ENCODE measurements at places on chromosomes 12 and 14.

DNA sequence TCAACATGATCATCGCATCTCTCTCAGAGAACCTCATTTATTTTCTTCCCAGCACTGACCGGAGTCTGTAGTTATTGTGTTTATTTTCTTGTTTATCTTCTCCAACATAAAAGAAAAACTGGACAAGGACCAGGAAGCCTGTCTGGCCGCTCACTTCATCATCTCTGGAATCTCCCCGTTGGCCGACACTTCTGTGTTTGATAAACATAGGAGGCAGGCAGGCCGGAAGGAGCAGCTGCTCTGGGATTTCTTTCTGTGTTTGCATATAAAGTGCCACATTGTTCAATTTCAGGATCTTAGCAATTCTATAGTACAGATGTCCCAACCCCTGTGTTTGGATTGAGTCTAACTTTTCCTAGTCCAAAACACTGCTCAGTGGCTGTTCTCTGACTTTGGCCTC is 53.3 kb downstream of the ACACB start:
- DNase-seq, result no peak

DNA sequence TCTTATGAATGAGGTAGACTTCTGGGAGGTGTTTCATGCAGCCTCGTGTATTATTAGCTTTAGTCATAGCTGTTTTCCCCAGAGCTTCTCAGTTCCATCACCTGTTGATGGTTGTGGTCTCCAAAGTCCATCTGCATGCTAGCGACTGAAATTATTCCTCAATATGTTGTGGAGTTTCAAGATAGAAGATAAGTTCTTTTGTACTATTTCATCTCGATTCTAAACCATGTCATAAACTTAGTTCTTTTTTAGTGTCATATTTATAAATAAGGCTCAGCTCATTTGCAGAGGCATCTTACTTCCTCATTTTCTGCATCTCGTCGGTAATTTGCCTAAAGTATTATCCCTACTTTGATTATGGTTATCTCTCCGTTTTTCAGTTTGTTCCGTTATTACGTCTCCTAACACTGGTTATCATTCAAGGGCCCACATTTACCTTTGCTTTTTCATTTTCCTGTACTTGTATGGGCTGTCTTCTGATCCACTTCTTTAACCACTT is 119.1 kb downstream of the ITPR2 start:
- DNase-seq, result no peak

DNA sequence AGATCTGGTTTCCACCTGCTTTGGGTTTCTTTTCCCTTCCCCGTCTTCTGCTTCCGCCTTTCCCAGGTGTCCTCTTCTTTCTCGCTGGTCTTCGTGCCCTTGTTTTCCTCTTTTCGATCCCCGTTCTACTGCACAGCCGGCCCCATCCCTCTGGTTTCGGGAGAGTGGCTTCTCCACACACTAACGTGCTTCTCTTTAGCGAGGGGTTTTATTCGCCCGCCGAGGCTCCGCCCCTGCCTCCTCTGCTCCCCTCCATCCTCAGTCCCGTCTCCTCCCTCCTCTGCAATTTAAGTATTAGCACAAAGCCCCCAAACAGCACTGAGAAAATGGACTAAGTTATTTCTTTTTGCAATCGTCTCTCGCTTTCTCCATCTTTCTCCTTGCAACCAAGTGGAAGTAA is at the start of gene SLC7A8:
Gene SLC7A8 (minus strand): TSS at position 182 of the 400 bp plus-strand sequence. CDS start 746 bp downstream, outside the sequence.
- peak; percentile 5 for DNase-seq

DNA sequence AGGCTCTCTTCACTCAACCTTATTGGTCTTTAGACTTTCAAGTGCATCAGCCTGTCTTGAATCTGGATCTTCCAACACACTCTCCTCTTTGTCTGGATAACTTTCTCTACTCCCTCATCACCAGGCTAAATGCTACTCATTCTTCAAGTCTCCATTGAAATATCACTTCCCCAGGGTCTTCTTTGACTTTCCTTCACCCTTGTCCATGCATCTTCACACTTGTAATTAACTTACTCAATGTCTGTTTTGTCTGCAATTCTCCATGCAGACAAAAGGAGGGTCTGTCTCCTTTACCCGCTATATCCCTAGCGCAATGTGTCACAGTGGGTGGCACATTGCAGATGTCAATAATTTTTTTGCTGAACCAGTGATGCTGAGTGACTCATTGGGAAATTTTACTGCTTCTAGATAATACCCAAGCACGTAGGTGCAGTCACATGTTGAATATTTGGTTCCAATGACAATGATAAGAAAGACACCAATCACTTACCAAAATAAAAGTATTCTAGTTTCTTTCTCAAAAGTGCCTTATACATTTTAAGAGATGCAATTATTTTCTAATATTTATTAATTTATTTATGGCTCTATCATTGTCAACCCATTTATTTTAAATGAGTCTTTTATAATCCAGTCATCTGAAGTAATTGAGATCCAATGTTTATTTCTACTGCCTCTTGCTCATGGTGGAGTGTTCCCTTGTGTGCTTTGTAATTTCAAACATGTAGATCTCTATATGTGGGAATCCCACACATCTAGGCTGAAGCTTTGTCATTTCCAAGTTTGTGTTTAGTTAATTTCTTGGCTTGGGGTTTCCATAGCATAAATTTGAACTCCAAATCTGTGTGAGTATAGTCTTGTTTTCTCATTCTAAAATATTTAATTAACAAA is 21.7 kb upstream of the RFC5 start:
- DNase-seq, result no peak

DNA sequence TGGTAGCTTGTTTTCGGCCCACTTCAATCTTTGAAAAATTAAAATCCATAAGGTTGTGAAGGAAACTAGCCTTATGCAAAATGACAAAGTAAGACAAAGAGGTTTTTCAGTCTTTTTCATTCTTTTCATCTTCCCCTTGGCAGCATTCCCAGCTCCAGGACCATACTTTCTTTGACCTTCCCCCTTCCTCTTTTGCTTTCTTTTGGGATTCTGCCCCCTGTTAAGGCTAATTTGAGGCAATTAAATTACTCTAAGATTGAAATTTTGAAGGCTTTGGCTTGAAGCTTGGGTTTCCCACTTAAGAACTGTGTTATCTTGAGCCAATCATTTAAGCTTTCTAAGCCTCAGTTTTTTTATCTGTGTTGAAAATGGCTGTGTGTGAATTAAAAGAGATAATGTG is 124.9 kb downstream of the DACT1 start:
- DNase-seq, result no peak

DNA sequence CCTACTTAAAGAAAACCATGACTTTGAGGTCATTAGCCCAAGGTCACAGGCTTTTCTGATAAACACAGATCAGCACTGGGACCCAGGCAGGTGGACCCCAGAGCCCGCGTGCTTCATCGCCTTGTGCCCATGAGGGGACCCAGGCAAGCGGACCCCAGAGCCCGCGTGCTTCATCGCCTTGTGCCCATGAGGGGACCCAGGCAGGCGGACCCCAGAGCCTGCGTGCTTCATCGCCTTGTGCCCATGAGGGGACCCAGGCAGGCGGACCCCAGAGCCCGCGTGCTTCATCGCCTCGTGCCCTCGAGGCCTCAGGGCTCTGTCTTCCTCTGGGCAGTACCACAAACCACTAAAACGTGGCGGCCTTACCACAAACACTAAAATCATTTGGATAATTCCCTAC is 31.7 kb downstream of the STX2 start:
- DNase-seq, result no peak

- no peak for DNase-seq
Observed at GRCh38 chr12:122206976-122207375, 3.5 kb downstream of the B3GNT4 start.
